Uterus (tissue), 4 donors: ENCODE measurements at places on chromosomes 1 and 21. TPM values are rescaled to one million over a fixed set of nuclear protein-coding genes. Genes with fewer than 3 reads are reported as not detected.

DNA sequence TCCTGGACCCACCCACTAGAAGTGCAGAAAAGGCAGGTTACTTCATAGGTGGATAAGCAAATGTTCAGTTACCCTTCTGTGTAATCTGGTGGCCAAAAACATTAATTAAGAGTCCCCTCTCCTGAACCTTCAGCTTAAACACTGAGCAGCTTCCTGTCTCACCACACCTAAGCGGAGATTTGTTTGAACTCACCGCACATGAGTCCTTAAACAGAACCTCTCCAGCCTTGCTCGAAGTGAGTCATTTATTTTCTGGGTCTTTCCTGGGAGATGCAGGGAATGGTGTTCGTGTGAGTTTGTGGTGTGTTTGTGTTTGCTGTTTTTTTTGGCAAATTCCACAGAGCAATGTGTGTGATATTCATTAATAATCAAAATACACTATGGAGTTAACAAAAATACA, 7.6 kb upstream of the FNBP1L start:
- no peak for DNase-seq
- H3K36me3 ChIP-seq, result no peaks in the 10 kb centered on the region
- no peak overlapping the region for H3K27ac ChIP-seq
- H3K4me1 ChIP-seq, result no peaks in the 10 kb centered on the region
- no peak overlapping the region for H3K4me3 ChIP-seq
- H3K27me3 ChIP-seq, result no peaks in the 10 kb centered on the region

GRCh38 chr1:28199328-28200233, 23.1 kb upstream of the PTAFR start:
- DNase-seq, result no peak
- H3K4me1 ChIP-seq, result no peaks in the 10 kb centered on the region

DNA sequence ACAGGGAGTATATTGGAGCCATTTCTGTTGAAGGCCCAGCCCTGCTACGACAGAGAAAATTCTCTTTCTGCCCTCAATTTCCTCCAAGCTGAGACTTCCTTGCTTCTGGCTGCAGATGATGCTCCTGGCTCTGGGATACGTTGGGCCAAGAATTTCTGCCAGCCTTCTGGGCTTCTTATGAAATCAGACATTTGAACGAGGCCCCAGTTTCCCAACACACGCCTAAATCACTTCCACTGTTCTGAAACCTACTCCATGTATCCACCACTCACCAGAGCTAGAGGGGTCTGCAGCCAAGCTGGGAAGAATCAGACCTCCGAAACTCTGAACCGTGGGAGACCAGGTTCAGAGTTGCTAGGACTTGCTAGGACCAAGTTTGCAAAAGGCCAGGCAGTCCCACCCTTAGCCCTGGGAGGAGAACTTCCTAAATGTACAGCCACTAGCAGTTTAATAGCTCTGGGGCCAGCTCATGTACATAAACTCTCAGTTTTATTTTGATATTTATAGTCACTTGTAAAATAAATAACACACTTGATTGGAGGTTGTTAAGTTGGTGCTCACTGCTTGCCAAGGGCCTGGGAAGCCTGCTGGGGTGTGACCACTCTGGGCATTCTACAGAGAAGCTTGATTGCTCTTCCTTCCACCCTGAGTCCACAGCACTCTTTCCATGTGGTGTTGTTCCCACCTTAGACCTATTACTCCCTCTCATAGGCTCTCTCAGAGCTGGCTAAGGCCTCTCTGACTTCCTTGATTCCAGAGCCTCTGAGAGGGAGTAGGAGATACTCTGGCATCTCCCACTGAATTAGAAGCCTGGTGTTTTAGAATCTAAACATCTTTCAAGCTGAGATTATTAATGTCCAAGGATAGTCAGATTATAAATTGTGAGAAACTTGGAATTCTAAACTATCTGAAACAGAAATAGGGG, 83.4 kb upstream of the TRABD2B start:
- H3K27me3 ChIP-seq, result no peaks in the 10 kb centered on the region
- no peaks in the 10 kb centered on the region for H3K36me3 ChIP-seq
- no peak overlapping the region for H3K4me3 ChIP-seq
- DNase-seq, result no peak
- H3K4me1 ChIP-seq, result no peaks in the 10 kb centered on the region
- H3K27ac ChIP-seq, result no peak overlapping the region

DNA sequence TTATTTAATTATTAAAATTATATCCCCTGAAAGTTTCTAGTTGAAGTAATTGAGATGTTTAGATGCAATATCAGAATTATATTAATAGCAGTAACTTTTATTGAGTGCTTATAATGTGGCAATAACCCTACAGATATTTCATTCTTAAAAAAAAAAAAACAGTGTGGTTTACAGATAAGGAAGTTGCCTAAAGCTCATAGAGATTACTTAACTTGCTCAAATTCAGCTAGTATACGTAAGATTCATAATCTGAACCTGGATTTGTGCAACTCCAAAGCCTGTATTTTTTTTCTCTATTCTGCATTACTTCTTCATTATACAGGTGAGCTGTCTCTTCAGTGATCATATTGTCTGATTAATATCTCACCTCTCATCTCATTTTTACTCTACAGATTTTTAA, 156.0 kb upstream of the PTBP2 start:
- no peak overlapping the region for H3K27ac ChIP-seq
- H3K4me3 ChIP-seq, result no peak overlapping the region
- H3K27me3 ChIP-seq, result no peaks in the 10 kb centered on the region
- no peak for DNase-seq

DNA sequence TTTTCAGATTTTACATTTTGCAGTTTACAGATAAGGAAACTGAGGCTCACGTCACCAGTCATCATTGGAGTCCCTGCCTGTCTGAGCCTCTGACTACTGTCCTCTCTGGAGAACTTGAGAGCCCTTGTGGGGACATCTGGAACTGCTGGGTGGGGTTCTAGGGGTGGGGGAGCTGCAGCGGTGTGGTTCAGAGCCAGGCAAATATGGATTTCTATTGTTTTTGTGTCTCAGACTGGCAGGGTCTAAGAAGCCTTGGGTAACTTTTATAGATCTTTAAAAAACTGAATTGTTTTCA, 46.9 kb downstream of the IER5 start:
- H3K27ac ChIP-seq, result peak overlapping the region; percentile 63
- H3K4me1 ChIP-seq, result no peaks in the 10 kb centered on the region
- H3K36me3 ChIP-seq, result no peaks in the 10 kb centered on the region

DNA sequence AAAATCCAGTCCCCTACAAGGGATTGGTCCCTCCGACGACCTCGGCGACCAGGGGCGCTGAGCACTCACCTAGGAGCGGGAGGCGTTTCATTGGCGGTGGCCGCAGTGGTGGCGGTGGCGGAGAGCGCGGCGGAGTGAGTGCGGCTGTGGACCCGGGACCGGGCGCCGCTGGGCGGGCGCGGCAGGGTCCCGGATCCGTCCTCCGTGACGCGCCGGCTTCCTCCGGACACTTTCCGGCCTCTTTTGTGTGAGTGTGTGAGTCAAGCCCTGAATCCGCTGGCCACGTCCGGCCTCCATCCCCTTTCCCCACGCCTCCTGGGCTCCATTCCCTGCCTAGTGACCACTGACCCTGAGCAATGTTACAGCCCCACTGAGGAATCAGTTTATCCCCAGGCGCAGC, at the start of gene ADGRL4:
Gene ADGRL4, minus strand, starts transcription at position 167 of the 400 bp plus-strand sequence. Its CDS starts 76 bp downstream, at position 91.
- peak within 1 kb of the TSS; percentile 76 for H3K27ac ChIP-seq
- no peaks in the 10 kb centered on the region for H3K4me1 ChIP-seq
- H3K27me3 ChIP-seq, result no peaks in the 10 kb centered on the region
- no peak within 1 kb of the TSS for H3K4me3 ChIP-seq
- H3K36me3 ChIP-seq, result no peaks in the 10 kb centered on the region

GRCh38 chr1:177355575-177355974, 184.8 kb downstream of the BRINP2 start:
- H3K4me1 ChIP-seq, result no peaks in the 10 kb centered on the region
- no peaks in the 10 kb centered on the region for H3K27me3 ChIP-seq
- DNase-seq, result no peak
- H3K4me3 ChIP-seq, result no peak overlapping the region
- no peak overlapping the region for H3K27ac ChIP-seq

- H3K27me3 ChIP-seq, result no peaks in the 10 kb centered on the region
- H3K27ac ChIP-seq, result no peak overlapping the region
- no peak for DNase-seq
- H3K4me1 ChIP-seq, result no peaks in the 10 kb centered on the region
- no peak overlapping the region for H3K4me3 ChIP-seq
Measured at GRCh38 chr1:173140733-173141132, 66.4 kb downstream of the TNFSF4 start.

DNA sequence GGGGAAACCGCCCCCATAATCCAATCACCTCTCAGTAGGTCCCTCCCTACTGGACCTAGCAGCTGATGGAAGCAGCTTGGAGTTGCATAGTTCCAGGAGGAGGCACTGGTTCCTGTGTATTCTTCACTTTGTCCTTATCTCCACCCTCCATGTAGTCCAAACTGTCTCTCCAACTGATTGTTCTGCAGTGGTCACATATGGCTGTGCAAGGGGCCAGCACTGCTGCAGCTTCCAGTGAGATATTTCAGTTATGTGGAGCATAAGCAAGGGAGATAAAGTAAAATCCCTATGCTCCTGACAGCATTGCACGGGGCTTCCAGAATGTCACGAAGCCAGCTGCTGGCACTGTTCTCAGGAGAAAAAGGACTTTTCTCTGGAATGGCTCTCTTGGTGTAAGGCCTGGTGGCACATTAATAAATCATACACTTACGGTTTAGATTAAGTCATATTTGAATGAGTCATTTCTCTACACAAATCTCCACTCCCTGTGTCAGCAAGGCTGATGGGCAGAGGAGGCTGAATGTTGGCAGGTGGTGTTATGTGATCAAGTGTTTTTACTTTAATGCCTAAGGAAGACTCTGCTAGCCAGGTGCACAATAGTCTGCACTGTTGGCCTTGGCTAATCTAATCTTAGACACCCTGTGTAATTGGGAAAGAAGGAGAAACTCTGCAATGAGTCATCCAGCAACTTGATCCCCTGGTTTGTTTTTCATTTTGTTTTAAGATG, 93.4 kb downstream of the KCNK1 start:
- no peaks in the 10 kb centered on the region for H3K27me3 ChIP-seq
- DNase-seq, result peak; percentile 42
- H3K4me1 ChIP-seq, result no peaks in the 10 kb centered on the region
- no peaks in the 10 kb centered on the region for H3K36me3 ChIP-seq
- H3K4me3 ChIP-seq, result no peak overlapping the region
- peak overlapping the region; percentile 76 for H3K27ac ChIP-seq

GRCh38 chr1:226436472-226436854, 28.6 kb upstream of the PARP1 start:
- DNase-seq, result no peak
- no peaks in the 10 kb centered on the region for H3K27me3 ChIP-seq
- H3K27ac ChIP-seq, result no peak overlapping the region
- H3K4me3 ChIP-seq, result no peak overlapping the region
- H3K4me1 ChIP-seq, result no peaks in the 10 kb centered on the region

DNA sequence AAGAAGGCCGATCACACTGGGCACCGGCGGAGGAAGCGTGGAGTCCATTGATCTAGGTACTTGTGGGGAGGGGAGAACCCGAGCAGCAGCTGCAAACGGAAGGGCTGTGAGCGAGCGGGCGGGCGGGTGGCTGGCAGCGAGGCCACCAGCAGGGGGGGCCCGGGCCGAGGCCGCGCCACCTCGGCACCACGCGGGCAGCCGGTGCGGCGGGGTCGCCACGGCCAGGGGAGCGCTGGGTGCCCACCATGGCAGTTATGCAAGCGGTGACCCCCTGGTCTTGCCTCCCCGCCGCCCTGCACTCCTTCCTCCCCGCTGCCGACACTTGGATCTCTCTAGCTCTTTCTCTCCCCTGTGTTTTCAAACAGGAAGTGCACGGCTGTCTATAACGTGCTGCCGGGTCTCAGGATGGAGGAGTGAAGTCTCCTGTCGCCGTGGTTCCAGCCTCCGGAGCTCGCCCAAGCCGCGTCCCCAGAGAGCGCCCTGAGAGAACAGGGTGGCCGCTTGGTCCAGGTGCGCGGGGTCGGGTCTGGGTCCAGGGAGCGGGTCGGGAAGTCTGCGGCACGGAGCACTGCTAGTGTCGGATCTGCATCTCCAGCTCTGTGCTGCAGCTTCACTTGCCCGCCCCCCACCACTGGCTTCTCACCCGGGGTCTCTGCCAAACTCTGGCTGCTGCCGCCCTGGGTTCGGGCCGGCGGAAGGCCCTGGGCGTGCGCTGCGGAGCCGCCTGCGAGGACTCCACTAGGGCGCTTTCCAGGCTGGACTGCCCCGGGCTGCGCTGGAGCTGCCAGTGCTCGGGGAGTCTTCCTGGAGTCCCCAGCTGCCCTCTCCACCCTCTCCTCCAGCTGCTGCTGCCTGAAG, 22.7 kb downstream of the LRRC8D start:
- peak; percentile 55 for DNase-seq
- H3K4me1 ChIP-seq, result no peaks in the 10 kb centered on the region
- peak overlapping the region; percentile 83 for H3K27ac ChIP-seq
- H3K27me3 ChIP-seq, result no peaks in the 10 kb centered on the region
- no peaks in the 10 kb centered on the region for H3K36me3 ChIP-seq

- H3K4me1 ChIP-seq, result no peaks in the 10 kb centered on the region
- no peaks in the 10 kb centered on the region for H3K36me3 ChIP-seq
- H3K27me3 ChIP-seq, result no peaks in the 10 kb centered on the region
- no peak for DNase-seq
- no peak overlapping the region for H3K4me3 ChIP-seq
Measured at GRCh38 chr1:171929121-171929520, 87.8 kb downstream of the DNM3 start.

GRCh38 chr1:27007909-27008582, 4.6 kb downstream of the TENT5B start:
- no peaks in the 10 kb centered on the region for H3K27me3 ChIP-seq
- H3K27ac ChIP-seq, result no peak overlapping the region
- H3K4me1 ChIP-seq, result peaks cover 21% of the 10 kb centered on the region
- no peak for DNase-seq
- H3K36me3 ChIP-seq, result no peaks in the 10 kb centered on the region

GRCh38 chr1:6471970-6472368, 6.0 kb upstream of the TNFRSF25 start:
- no peaks in the 10 kb centered on the region for H3K36me3 ChIP-seq
- no peaks in the 10 kb centered on the region for H3K27me3 ChIP-seq
- H3K4me1 ChIP-seq, result no peaks in the 10 kb centered on the region
- no peak for DNase-seq

- H3K27ac ChIP-seq, result no peak overlapping the region
- no peak overlapping the region for H3K4me3 ChIP-seq
- H3K4me1 ChIP-seq, result no peaks in the 10 kb centered on the region
Measured at GRCh38 chr21:21463456-21463855, 465.2 kb downstream of the NCAM2 start.

ARHGEF16 gene
- 2.3 TPM for total RNA-seq

ZNF683 gene
- not detected for total RNA-seq

C1orf35 gene
- total RNA-seq, result 12.6 TPM

TFF3 gene
- 42.1 TPM for total RNA-seq

IBA57 gene
- 3.3 TPM for total RNA-seq

HTR1D gene
- not detected for total RNA-seq

ZNF648 gene
- total RNA-seq, result 1.7 TPM

KCNH1 gene
- not detected for total RNA-seq

TMEM125 gene
- total RNA-seq, result 3.6 TPM
